ENCODE measurements at places on chromosomes 16 and 17. TPM values are rescaled to one million over a fixed set of nuclear protein-coding genes. Genes with fewer than 3 reads are reported as not detected.

DNA sequence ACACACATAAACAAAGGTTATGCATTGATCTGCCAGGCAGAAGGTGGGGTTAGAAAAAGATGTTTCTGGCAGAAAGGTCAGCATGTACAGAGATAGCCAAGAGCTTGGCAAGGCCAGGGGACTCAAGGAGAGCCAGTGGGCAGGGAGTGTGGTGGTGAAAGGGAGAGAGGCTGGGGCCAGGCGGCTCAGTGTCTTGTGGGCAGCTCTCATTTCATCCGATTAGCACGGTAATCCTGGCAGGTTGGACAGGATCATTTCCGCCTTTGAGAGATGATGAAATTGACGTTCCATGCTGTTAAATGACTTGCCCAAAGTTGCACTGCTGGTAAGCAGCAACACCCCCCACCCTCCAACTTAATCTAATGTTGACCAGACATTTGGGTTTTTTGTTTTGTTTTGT, 3.6 kb downstream of the CHD9 start:
- DNase-seq: no peak

GRCh38 chr17:17694169-17695081, 13.2 kb downstream of the RAI1 start:
- DNase-seq: peak; percentile 79

DNA sequence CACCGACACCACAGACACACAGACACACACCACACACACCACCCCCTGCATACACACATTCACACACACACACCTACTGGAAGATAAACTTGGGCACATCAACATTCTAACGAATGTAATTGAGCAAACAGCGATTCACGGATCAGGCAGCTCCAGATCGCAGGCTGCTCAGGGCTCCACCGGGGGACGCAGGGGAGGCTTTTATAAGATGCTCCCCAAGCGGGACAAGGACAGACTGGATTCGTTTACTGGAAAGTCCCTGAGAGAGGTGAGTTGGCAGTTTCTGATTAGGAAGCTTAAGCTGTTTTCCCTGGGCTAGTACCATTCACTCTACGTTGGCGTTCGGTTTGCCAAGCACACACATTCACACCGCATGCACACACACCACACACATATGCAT, 281.3 kb downstream of the IRF8 start:
- no peak for DNase-seq

- DNase-seq: no peak
Observed at GRCh38 chr17:21131137-21131536, 4.4 kb downstream of the DHRS7B start.

GRCh38 chr16:59252317-59252716, 518.2 kb upstream of the GOT2 start:
- DNase-seq: no peak

- DNase-seq: no peak
Observed at GRCh38 chr17:19265755-19266154, 28.6 kb downstream of the EPN2 start.

- DNase-seq: peak; percentile 52
Observed at GRCh38 chr17:20944014-20944865, 98.6 kb downstream of the USP22 start.

GRCh38 chr17:34251186-34251585, 3.9 kb upstream of the CCL2 start:
- DNase-seq: no peak

- DNase-seq: no peak
Observed at GRCh38 chr17:50612281-50612680, 22.4 kb upstream of the ABCC3 start.

DNA sequence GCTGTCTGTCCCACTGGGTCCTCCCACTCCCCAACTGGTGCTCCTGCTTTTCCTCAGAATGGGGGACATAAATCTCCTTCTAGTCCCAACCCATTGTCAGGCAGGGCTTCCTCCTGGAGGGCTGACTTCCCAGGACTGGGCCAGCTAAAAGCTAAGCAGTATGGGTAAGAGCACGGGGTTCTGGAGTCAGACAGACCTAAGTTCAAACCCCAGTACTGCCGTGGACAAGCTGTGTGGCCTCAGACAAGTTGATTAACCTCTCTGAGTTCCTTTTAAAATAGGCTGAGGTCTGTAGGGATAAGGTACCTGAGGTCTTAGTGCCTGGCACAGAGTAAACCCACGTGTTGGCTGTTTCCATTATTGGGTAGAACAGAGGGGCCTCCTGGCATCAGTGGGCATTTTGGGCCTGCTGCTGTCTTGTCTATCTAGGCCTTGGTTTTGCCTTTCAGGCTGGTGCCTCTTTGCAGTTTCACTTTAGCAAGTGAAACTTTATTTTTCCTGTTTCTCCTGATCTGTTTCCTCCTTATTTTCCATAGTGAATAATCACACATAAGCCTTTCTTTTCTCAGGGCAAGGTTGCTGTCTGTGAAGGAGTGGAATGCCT, 114.6 kb downstream of the PRKCB start:
- peak; percentile 20 for DNase-seq

- DNase-seq: no peak
Observed at GRCh38 chr17:69170377-69170776, 28.7 kb upstream of the ABCA6 start.

- DNase-seq: no peak
Observed at GRCh38 chr16:66610111-66610820, 5.8 kb downstream of the CMTM3 start.

DNA sequence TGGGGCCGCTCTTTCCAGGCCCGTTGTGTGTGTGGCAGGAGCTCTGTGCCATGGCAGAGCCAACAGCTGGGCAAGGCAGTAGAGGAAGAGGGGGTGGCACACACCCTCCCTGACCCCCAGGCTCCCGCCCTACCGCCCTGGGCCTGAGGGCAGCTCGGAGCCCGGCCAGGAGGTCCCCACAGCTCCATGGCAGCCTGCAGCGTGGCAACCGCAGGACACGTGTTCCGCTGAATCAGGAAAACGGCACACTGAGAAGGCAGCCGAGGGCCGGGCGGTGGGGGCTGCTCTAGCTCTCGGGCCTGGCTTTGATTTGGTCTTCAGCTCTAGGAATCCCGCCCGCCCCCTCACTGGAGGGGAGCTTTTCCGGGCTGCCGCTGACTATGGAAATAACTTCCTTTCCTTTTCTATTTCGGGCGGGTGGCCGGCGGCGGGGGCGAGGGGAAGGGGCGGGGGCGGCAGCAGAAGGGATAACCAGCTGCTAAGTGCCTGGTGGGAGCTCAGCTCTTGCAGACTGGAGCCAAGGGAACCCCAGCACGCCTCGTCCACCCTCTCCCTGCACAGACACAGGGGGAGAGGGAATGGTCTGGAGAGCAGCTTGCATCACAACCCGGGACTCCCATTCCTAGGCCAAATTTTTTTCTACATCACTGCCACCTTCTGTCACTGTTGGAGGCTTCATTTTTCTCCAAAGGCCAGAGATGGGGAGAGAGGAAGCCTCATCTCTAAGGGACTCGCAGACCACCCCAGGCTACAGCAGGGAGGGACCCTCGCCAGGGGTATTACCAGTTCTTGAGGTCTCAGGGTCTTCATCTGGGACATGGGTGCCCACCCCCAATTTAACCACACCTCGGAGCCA, 24.8 kb upstream of the MRPS23 start:
- DNase-seq: peak; percentile 54

DNA sequence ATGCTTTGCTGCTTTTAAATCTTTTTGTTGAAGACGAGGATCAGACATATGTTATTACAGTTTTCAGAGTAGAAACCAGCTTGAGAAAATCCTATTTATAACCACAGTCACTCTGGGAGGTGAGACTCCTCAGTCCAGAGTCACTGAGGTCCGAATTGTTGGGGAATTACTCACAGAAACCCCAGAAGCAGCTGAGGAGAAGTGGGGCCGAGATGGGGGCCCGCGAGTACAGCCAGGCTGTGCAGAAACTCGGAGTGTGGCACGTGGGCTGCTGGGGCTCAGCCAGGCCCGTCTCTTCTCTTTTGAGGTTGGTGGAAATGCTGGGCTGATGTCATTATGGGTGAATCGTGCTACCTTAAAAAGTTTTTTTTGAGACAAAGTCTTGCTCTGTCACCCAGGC, 14.4 kb upstream of the GNG13 start:
- DNase-seq: no peak

- no peak for DNase-seq
Observed at GRCh38 chr16:4519274-4520058, 19.1 kb downstream of the CDIP1 start.

GRCh38 chr17:40072040-40072734, 9.4 kb downstream of the THRA start:
- DNase-seq: no peak

GRCh38 chr17:80168371-80168770, 1.5 kb upstream of the CARD14 start:
- no peak for DNase-seq

DNA sequence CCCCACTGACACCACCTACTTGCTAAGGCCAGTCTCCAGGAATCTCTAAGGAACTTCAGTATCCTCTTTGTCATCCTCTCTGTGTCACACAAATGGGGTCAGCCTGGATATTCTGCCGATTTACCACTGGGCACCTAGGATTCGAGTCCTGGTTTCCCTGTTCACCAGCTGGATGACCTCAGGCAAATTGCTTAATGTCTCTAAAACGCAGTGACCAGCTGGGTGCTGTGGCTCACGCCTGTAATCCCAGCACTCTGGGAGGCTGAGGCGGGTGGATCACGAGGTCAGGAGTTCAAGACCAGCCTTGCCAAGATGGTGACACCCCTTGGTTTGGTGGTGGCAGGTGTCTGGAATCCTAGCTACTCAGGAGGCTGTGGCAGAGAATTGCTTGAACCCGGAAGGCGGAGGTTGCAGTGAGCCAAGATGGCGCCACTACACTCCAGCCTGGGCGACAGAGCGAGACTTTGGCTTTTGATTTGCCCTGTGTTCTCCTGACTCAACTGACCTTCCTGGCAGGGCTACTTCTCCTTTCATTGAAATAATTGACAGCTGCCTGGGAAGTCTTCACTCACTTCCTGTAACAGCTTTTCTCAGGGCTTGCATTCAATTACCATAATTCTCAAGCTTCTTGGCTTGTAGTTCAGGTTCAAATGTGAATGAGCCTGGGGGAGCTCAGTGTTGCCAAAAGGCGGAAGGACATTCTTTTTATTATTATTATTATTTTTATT, 15.4 kb downstream of the SYCE1L start:
- DNase-seq: no peak

DNA sequence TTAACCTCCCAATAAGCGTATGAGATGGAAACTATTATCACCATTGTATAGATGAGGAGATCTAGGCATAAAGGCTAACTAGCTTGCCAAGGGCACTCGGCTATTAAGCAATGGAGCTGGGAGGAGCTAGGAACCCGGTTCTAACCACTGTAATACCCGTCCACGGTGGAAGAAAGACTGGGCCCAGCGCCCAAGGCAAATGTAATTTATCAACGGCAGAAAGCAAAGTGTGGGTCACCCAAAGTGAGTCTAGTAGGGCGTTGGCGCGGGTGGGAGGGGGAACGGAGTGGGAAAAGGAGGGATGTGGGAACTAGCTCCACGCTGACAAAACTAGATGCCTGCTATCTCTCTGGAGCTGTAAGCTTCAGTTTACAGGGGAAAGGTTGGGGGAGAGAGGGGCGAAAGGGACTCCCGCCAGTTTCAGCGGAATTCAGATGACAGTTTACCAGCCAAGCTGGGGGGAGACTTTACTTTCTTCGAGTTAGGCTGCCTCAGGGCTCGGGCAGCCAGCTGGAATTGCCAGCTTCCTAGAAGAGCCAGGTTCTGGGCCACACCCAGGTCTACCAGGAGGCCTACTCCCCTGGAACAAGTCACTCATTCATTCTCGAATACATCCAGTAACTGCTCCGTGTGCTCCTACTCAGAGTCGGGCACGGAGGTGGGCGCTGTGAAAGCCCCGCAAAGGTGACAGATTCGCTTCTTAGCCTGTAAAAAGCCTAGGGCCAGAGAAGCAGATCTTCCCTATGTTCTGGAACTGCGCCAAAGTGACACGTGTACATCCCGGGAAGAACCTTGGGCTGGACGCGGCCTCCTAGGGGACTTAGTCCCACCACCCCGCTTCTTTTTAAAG, 837 bp downstream of the LRRC59 start:
- peak; percentile 38 for DNase-seq

- no peak for DNase-seq
Observed at GRCh38 chr17:17028059-17028877, 14.0 kb upstream of the MPRIP start.

DNA sequence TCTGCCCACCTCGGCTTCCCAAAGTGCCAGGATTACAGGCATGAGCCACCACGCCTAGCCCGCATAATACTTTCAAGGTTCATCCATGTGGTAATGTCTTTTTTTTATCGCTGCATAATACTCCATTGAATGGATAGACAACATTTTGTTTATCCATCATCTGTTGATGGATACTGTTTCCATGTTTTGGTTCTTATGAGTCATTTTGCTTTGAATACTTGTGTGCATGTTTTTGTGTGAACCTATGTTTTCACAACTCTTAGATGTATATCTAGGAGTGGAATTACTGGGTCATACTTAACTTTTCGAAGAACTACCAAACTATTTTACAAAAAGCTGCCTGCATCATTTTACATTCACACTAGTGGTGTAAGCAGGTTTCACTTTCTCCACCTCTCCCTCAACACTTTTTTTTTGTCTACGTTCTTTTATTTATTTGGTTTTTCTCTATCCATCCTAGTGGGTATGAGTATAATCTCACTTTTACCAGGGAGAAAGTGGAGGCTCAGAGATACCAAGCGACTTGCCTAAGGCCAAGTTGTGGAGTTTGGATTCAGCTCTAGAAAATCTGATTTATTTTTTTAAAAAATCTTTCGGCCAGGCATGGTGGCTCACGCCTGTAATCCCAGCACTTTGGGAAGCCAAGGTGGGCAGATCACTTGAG, 151.2 kb downstream of the CMIP start:
- no peak for DNase-seq

DNA sequence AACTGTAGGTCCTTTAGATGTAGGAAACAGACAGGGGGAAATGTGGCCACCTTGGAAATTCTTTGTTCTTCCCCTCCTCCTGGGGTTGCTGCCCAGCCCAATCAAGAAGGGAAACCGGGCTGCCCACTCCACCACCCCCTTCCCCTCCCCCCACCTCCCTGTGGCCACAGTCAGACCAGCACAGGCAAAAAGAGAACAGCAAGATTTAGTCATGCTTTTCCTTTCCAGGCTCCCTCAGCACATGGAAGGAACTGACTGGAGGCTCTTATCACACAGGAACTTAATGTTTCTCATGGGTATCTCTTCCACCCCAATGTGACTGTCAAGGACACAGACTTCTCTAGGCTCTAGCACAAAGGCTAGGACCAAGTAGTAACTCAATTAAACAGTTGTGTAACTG, 3.0 kb upstream of the CCL1 start:
- no peak for DNase-seq

DNA sequence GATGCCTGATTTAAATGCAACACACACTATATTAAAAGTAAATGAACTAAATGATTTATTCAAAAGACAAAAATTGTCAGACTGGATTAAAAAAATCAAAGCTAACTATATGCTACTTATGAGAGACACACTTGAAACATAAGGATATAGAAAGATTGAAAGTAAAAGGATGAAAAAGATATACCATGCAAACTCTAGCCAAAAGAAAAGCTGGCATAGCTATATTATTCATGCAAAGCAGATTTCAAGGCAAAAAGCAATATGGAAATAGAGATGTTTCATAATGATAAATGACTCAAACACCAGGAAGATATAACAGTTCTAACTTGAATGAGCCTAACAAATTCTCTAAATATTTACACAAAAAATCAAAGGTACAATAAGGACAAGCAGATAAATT, 149.2 kb downstream of the MYO1D start:
- DNase-seq: no peak

Gene STRADA
- 64.8 TPM for total RNA-seq

Gene TBC1D3E
- total RNA-seq: not detected

Gene GNGT2
- total RNA-seq: 23.2 TPM

Gene DNAI2
- total RNA-seq: 1.7 TPM

Gene TMEM132E
- total RNA-seq: not detected

Gene PER1
- total RNA-seq: 48.9 TPM

Gene TBC1D26
- total RNA-seq: 0.24 TPM

Gene KRTAP4-1
- total RNA-seq: not detected

Gene SDK2
- total RNA-seq: 0.05 TPM

Gene MAP2K3
- total RNA-seq: 132 TPM

Gene TOM1L1
- total RNA-seq: 2.0 TPM

Gene AANAT
- total RNA-seq: not detected

Data from activated CD4-positive, alpha-beta memory T cell treated with anti-CD3 and anti-CD28 coated beads for 36 hours (primary cell).